Brain (organoid and tissue), 16 donors: ENCODE measurements at places on chromosomes 12 and 14. TPM values are rescaled to one million over a fixed set of nuclear protein-coding genes. Genes with fewer than 3 reads are reported as not detected.

The TAS2R20 gene
- not detected for polyA plus RNA-seq

The SLCO1B1 gene
- not detected for polyA plus RNA-seq

The NKX2-1 gene
- 90.6 TPM for polyA plus RNA-seq

The LBHD2 gene
- polyA plus RNA-seq = not detected

The RNASE7 gene
- polyA plus RNA-seq = not detected

The REM2 gene
- 9.3 TPM for polyA plus RNA-seq

The BIN2 gene
- polyA plus RNA-seq = 1.3 TPM

The PAX9 gene
- polyA plus RNA-seq = 2.8 TPM

The JAG2 gene
- 21.9 TPM for polyA plus RNA-seq

The TAS2R19 gene
- not detected for polyA plus RNA-seq

The MANSC4 gene
- not detected for polyA plus RNA-seq

The MAX gene
- polyA plus RNA-seq = 50.9 TPM

The AQP6 gene
- polyA plus RNA-seq = 1.4 TPM

The GYS2 gene
- not detected for polyA plus RNA-seq

The LRTM2 gene
- 7.7 TPM for polyA plus RNA-seq

The MYL2 gene
- not detected for polyA plus RNA-seq

The CPNE6 gene
- polyA plus RNA-seq = 20.6 TPM

The TOMM20L gene
- polyA plus RNA-seq = not detected

The ZNF384 gene
- 44.3 TPM for polyA plus RNA-seq

The SSPN gene
- polyA plus RNA-seq = 2.2 TPM

The PLEKHD1 gene
- 0.27 TPM for polyA plus RNA-seq

The SERPINA4 gene
- polyA plus RNA-seq = not detected

The CLEC14A gene
- polyA plus RNA-seq = 13.6 TPM
